GF-D8 (cell line): ENCODE measurements at places on chromosomes 1 and 21.

- no peak for DNase-seq
Observed at GRCh38 chr1:33583567-33583966, 111.1 kb downstream of the ZSCAN20 start.

- DNase-seq: no peak
Observed at GRCh38 chr1:53162621-53163020, 20.2 kb upstream of the SLC1A7 start.

GRCh38 chr1:221874285-221875003 lies 132.6 kb upstream of the DUSP10 start:
- DNase-seq: no peak

DNA sequence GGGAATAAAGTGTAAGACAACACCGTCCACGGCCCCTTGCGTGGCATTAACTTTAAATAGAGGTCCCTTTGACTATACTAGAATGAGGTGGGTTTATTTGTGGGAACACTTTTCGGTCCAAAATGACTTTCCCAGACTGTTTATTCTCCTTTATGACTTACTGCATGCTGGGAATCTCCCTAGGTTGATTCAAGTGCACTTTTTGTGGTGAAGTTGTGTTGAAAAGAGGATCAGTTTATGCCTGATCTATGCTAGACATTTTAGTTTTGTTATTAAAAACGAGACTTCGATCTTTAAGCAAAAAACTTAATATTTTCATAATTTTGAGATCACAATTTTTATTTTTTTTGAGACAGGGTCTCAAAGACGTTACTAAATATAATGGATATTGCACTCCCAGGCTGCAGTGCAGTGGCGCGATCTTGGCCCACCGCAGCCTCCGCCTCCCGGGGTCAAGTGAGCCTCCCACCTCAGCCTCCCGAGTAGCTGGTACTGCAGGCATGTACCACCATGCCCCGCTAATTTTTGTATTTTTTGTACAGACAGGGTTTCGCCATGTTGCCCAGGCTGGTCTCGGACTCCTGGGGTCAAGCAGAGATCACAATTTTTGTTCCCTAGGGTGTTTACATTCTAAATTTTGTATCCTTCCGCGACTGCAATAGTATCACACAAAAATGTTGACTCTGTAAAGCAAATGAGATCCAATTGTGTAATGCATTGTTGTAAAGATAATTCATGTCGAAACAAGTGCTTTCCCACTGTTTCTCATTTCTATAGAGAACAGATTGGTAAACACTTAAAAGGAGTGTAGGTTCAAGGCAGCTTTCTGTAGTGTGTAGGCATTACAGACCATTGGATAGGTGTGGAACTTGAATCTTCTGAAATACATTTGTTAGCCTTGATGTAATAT lies 1.6 kb downstream of the CDC42 start:
- DNase-seq: no peak

GRCh38 chr1:86955678-86956077 lies 41.2 kb downstream of the HS2ST1 start:
- DNase-seq: no peak

DNA sequence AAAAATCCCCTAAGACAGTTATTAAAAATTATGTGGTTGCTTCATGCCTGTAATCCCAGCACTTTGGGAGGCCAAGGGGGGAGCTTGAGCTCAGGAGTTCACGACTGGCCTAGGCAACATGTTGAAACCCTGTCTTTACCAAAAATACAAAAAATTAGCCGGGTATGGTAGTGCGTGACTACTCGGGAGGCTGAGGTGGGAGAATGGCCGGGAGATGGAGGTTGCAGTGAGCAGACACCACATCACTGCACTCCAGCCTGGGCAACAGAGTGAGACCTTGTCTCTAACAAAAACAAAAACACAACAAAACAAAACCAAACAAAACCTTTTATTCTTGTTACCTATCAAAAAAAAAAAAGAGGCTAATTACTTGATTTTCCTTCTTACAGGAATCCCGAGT lies 2.1 kb downstream of the ELK4 start:
- no peak for DNase-seq

- DNase-seq: no peak
Observed at GRCh38 chr1:160652924-160653619, 6.2 kb upstream of the SLAMF1 start.
